B cell (primary cell): ENCODE measurements at places on chromosomes 1 and 21. TPM values are rescaled to one million over a fixed set of nuclear protein-coding genes. Genes with fewer than 3 reads are reported as not detected.

DNA sequence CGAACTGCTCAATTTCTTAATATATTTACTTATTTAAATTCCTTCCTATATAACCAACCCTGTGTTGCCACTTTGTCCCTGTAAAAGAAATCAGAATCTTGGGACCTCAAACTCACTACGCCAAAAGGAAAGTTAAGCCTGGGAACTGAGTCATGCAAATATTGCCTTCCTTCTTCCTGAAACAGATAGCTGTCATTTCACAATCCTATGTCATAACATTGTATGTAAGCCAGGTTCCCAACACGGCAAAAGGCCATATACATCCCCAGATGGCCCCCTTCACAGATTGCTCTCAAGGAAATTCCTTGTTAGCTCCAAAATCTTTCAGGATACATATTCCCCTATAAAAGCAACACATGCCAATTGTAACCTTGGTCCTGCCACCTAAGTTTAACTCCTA, 39.7 kb downstream of the C21orf91 start:
- DNase-seq, result no peak
- no peaks in the 10 kb centered on the region for H3K27me3 ChIP-seq
- no peaks in the 10 kb centered on the region for H3K36me3 ChIP-seq
- H3K4me3 ChIP-seq, result no peak overlapping the region
- peaks cover 54% of the 10 kb centered on the region for H3K4me1 ChIP-seq

- no peak for DNase-seq
- H3K27me3 ChIP-seq, result no peaks in the 10 kb centered on the region
- H3K4me3 ChIP-seq, result no peak overlapping the region
- H3K36me3 ChIP-seq, result no peaks in the 10 kb centered on the region
- H3K4me1 ChIP-seq, result no peaks in the 10 kb centered on the region
- no peak overlapping the region for H3K27ac ChIP-seq
These were observed 15.5 kb downstream of the DPYD start for GRCh38 chr1:97905141-97905940.

GRCh38 chr1:3410142-3410925, 44.1 kb upstream of the ARHGEF16 start:
- DNase-seq, result no peak
- H3K36me3 ChIP-seq, result no peaks in the 10 kb centered on the region
- no peak overlapping the region for H3K27ac ChIP-seq
- H3K27me3 ChIP-seq, result no peaks in the 10 kb centered on the region
- H3K4me3 ChIP-seq, result no peak overlapping the region
- no peaks in the 10 kb centered on the region for H3K4me1 ChIP-seq

Gene ELAVL4
- polyA plus RNA-seq, result not detected in 2 replicates

DNA sequence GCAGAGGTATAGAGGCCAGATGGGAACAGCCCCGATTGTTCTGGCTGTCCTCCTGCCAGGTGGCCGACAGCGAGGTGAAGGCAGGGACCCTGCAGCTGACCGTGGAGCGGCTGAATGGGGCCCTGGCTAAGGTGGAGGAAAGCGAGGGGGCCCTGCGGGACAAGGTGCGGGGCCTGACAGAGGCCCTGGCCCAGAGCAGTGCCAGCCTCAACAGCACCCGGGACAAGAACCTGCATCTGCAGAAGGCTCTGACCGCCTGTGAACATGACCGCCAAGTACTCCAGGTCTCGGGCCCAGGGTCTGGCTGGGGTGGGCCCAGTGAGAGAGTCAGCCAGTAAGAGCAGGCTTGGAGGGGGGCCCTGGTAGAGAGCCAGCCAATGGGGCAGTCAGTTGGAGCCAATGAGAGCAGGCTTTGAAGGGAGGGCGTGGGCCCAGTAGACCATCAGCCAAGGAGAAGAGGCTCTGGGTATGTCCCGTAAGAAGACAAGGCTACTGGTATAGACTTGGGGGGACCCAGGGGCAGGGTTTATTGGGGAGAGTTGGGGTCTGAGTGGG, 11.3 kb downstream of the MFAP2 start:
- no peak overlapping the region for H3K4me3 ChIP-seq
- H3K27ac ChIP-seq, result no peak overlapping the region
- DNase-seq, result no peak

Gene EFNA1
- 0.28 and 1.5 TPM in 2 replicates for polyA plus RNA-seq

DNA sequence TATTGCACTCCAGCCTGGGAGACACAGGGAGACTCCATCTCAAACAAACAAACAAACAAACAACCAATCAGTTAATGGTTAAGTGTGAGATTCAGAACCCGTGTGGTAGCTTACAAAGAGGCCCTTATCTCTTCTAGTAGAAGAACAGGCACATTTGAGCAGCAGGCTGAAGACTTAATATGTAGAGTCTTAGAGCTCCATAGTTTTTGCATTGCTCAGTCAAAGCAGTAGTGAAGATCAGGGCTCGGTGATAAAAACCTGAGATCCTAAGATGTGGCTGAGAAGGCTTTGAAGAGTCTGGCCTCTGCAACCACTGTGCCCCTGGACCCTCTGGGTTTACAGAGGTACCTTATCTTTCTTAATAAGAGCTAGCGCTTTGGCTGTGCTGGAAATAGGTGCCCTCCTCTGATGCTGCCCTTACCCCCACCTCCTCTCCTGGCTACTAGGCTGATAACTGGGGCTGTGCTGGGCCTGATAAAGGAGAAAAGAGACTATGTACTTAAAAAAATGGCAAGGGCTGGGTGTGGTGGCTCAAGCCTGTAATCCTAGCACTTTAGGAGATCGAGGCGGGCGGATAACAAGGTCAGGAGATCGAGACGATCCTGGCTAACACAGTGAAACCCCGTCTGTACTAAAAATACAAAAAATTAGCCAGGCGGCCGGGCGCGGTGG, 10.5 kb upstream of the UCK2 start:
- no peak overlapping the region for H3K4me3 ChIP-seq
- no peak overlapping the region for H3K27ac ChIP-seq
- H3K36me3 ChIP-seq, result no peaks in the 10 kb centered on the region
- no peak for DNase-seq
- H3K27me3 ChIP-seq, result no peaks in the 10 kb centered on the region

GRCh38 chr1:100387657-100388350, 35.5 kb downstream of the CDC14A start:
- H3K4me1 ChIP-seq, result peaks cover 30% of the 10 kb centered on the region
- H3K36me3 ChIP-seq, result peaks cover 6% of the 10 kb centered on the region
- no peaks in the 10 kb centered on the region for H3K27me3 ChIP-seq
- H3K27ac ChIP-seq, result no peak overlapping the region
- DNase-seq, result no peak
- H3K4me3 ChIP-seq, result no peak overlapping the region

DNA sequence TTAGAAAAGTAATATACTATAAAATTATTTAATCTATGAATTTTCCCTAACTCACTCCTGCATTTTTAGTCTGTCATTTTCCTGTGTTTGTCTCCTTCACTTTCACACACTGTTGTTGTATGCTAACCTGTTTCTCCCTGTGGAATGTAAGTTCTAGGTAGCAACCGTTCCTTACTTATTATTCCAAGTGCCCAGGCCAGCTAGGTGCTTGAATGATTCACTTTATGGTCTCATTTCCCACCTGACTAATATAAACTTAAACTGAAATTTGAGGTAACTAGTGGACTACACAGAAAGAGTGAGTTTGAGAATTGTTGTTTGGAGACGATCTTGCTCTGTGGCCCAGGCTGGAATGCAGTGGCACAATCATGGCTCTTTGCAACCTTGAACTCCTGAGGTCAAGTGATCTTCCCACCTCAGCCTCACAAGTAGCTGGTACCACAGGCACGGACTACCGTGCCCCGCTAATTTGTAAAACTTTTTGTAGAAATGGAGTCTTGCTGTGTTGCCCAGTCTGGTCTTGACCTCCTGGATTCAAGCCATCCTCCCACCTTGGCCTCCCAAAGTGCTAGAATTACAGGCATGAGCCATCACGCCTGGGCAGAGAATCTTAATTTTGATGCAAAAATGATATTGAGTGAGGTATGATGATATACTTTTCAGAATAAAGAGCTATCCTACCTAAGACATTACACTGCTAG, 1.9 kb downstream of the ZYG11B start:
- no peaks in the 10 kb centered on the region for H3K36me3 ChIP-seq
- no peak for DNase-seq
- H3K4me3 ChIP-seq, result no peak overlapping the region

Gene TDRD10
- polyA plus RNA-seq, result 0.06 and 0.09 TPM in 2 replicates

GRCh38 chr1:45775794-45776193, 25.3 kb upstream of the IPP start:
- no peak for DNase-seq
- H3K4me1 ChIP-seq, result no peaks in the 10 kb centered on the region
- no peaks in the 10 kb centered on the region for H3K36me3 ChIP-seq

DNA sequence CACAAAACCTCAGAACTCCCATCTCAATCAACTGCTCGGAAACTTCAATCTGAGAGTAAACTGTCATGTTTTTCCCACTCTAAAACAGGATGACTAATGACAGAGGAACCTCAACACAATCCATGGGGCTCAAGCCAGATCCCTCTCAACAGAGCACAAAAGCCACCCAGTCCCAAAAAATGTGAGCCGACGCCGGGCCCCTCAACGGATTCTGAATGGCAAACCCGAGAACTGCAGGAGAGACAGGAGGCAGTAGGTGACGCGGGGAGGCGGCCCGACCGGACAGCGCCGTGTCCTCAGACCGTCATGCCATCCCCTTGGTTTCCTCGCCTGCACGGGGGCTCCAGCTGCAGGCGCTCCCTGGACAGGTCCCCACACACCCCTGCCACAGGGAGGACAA, 53.4 kb downstream of the SSBP3 start:
- DNase-seq, result no peak
- peaks cover 12% of the 10 kb centered on the region for H3K4me1 ChIP-seq
- no peak overlapping the region for H3K27ac ChIP-seq
- H3K27me3 ChIP-seq, result no peaks in the 10 kb centered on the region
- no peaks in the 10 kb centered on the region for H3K36me3 ChIP-seq
- no peak overlapping the region for H3K4me3 ChIP-seq

- no peaks in the 10 kb centered on the region for H3K4me1 ChIP-seq
- no peaks in the 10 kb centered on the region for H3K36me3 ChIP-seq
- DNase-seq, result no peak
- no peaks in the 10 kb centered on the region for H3K27me3 ChIP-seq
These were observed 85.1 kb downstream of the CAPZB start for GRCh38 chr1:19400192-19400611.

DNA sequence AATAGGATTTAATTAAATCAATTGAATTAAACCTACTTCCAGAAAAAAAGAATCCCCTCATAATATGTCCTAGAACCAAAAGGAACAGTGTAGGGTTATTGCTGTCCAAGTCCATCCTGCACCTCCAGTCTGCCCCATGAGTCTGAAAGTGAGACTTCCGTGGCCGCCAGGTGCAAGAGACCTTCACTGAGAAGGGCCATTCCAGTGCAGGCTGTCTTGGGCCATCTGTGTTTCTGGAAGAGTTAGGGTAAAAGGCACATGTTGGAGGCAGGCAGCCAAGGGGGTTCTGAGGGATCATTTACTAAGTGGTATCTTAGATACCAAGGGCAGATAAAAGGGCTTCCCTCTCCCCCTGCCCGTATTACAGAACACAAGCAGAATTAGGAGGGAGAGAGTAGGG, 31.0 kb downstream of the UBE2T start:
- no peak overlapping the region for H3K4me3 ChIP-seq
- no peaks in the 10 kb centered on the region for H3K4me1 ChIP-seq
- no peaks in the 10 kb centered on the region for H3K36me3 ChIP-seq
- H3K27ac ChIP-seq, result no peak overlapping the region
- DNase-seq, result no peak
- H3K27me3 ChIP-seq, result no peaks in the 10 kb centered on the region

Gene CHIA
- polyA plus RNA-seq, result not detected in 2 replicates

DNA sequence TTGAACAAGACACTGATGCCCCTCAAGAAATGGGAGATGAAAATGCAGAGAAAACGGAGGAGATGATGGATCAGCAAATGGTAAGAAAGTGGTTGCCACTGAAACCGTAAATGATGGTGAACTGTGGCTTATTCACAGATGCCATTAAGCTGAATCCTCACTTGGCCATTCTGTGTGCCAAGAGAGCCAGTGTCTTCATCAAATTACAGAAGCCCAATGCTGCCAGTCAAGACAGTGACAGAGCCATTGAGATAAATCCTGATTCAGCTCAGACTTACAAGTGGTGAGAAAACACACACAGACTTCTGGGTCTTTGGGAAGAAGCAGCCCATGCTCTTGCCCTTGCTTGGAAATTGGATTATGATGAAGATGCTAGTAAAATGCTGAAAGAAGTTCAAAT, 52.5 kb downstream of the NBPF6 start:
- no peak for DNase-seq
- no peaks in the 10 kb centered on the region for H3K36me3 ChIP-seq
- H3K4me1 ChIP-seq, result peaks cover 7% of the 10 kb centered on the region
- peaks cover 5% of the 10 kb centered on the region for H3K27me3 ChIP-seq
- H3K27ac ChIP-seq, result no peak overlapping the region

Gene HMGCS2
- polyA plus RNA-seq, result not detected in 2 replicates

Gene DNAJC6
- 0.12 and 0.22 TPM in 2 replicates for polyA plus RNA-seq

DNA sequence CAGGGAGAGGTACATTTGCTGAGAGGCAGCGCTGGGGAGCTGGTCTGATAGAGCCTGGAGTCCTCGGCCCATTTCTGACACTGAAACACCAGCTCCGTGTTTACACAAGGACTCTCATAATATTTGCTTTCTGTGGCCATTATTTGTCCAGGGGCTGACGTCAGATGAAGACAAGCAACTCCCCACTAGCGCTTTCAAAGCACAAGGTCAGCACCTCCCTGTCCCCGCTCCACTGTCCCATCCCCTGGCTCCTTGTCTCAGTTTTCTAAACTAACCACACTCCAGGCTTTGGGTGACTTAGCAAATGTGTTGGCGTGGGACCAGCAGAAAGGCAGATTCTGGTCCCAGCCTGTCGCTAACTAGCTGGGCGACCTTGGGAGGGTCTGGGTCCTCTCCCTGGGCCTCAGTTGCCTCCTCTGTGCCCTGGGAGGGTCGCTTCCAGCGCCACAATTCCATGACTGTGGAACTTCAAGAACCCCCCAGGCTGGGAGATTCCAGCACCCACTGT, 37.4 kb upstream of the ZBTB40 start:
- H3K36me3 ChIP-seq, result no peaks in the 10 kb centered on the region
- no peaks in the 10 kb centered on the region for H3K27me3 ChIP-seq
- DNase-seq, result no peak
- peaks cover 12% of the 10 kb centered on the region for H3K4me1 ChIP-seq
- H3K4me3 ChIP-seq, result no peak overlapping the region
